ENCODE measurements at places on chromosomes 12 and 14. TPM values are rescaled to one million over a fixed set of nuclear protein-coding genes. Genes with fewer than 3 reads are reported as not detected.
A peak's percentile ranks its signal among the peaks of the same experiment; 100 is the strongest.

KRT74 gene
- not detected for total RNA-seq

INSM2 gene
- not detected for total RNA-seq

DNA sequence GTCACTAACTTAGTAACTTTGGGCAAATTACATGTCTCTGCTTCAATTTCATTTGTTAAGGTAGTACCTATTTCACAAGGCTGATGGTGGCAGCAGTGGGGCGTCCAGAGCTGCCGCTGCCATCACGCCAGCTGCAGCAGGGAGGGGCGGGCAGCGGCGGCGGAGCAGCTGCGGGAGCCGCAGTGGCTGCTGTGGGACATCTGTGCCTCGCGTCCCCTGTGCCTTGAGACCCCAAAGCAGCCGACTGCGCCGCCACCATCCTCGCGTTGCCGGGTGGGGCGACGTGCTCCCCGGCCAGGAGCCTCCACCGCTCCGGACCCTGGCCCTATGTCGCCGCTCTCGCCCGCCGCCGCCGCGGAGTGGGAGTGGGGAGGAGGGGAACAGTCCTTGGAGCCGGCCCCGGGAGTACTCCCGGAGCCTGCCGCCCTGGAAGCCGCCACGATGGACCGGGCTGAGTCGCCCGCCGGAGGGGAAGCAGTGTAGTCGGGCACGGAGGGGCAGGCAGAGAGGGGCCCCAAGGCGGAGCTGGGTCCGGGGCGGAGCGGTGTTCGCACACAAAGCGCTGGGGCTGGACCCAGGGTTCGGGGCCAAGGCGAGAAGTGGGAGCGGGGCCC, 51.4 kb downstream of the A2M start:
- peak; percentile 74 for DNase-seq

DNA sequence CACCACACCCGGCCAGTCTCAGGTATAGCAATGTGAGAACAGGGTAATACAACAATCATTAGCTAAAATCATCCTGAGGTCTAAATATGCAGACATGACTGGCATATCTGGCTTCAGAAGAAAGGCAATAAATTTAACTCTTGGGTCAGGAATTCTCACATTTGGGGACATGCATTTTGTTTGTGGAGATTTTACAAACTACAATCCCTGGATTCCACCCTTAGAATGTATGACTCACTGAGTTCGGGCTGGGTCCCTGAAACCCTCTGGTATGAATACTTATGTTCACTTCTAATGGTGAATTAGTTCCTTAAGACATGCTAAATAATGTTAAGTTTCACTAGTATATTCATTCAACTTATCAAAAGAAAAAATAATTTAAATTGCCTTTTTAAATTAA, 98.9 kb upstream of the HMGA2 start:
- DNase-seq = no peak

- no peak for DNase-seq
Measured at GRCh38 chr12:65998536-65999530, 131.7 kb downstream of the LLPH start.

DNA sequence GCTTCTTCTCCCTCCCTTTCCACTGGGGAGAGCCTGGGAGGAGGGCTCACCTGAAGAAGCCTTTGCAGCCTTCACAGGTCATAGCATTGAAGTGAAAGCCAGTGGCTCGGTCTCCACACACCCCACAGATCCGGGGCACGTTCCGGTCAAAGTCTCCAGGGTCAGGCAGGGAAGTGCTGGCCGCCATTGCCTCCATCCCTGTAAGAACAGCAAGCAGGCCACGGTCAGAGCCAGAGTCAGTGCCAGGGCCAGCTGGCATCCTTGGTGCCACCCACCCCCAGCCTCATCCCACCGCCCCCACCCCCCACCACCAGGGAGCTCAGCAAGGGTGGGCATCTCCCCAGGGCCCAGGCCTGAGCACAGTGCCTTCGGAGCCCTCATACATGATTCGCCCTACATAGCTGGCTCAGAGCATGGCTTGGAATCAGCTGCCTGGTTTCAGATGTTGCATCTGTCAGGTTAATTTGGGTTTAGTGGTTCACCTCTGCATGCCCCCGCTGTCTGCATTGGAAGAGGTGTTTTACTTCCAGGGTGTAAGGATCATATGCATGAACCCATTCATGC, 25.8 kb downstream of the VDR start:
- DNase-seq = no peak

DNA sequence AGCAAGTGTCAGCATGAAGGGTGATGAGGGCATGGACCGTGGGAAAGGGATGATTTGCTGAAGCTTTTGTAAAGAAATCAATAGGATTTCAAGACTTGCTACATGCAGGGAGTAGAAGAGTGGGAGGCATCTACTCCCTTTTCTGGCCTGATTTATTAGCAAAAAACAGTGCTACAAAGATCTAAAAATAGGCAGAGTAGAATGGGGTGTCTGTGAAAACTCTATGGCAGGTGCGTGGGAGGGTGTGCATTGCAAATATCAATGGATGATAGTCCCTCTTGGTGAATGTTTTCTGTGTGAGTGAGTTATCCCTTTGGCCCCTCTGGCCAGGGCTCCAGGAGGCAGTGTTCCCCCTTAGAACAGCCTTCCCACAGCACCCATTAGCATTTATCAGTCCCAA, 139.0 kb downstream of the SMOC1 start:
- no peak for DNase-seq

- DNase-seq = no peak
Measured at GRCh38 chr12:26938701-26939062, 412 bp downstream of the FGFR1OP2 start.

DNA sequence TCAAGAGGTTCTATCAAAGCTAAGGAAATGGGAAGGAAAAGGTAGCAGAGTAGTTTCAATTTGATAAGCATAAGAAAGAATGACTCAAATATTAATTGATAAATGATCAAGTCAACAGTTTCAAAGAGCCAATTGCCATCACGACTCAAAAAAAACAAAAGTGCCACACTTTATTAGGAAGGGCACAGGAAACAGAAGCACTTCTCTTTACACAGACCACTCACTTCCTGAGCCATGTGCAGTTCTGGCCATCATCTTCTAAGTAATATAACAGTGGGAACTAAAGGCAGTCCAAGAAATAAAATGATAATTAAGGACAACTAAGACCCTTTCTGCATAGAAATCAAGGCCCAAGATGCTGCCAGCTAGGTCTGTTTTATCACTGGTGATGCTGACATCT, 13.2 kb downstream of the TM7SF3 start:
- DNase-seq = no peak

- peak; percentile 74 for DNase-seq
Measured at GRCh38 chr14:67420102-67420739, 8.3 kb upstream of the PLEK2 start.

DNA sequence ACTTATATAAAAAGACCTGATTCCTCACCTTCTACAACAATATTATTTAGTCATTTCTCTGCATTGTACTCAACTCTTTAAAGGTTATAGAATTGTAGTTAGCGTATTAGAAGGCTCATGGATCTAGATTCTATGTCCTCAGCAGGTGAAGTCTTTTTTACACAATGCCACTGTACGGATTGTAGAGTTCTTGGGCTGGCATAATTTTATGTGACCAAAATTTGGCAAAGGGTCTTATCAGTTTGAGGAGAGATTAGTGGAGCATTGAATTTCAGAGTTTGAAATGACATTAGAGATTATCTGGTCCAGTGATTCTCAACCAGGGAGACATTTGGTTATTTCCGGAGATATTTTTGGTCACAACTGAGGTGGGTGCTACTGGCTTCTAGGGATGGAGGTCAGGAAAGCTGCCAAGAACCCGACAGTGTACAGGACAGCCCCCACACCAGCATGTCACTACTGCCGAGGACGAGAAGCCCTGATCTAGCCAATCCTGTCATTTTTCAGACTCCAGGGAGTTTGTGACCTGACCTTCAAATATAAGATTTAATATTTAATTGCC, 63.9 kb downstream of the BICD1 start:
- DNase-seq = no peak

DNA sequence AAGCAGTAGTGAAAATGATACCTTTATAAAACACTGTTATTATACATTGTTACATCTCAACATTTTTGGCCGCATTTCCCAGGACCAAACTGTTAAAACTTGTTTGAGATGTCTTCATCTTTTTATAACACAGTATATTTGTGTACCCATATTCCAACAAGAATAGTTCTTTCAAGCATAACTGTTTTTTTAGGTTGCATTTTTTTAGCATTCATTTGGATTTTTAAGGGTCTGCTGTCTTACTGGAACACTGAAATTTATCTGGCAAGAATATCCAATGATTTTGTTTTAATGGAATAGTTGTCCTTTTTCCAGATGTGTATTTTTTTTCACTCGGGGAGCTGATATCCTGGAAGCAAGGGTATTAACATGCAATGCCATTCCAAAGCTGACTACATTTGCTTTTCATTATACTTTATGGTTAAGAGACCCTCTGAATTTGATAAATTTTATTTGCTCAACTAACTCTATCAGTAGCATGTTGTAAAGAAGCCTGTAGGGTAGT, 8.9 kb upstream of the NAV3 start:
- DNase-seq = no peak

All from H7 (cell line).